Stimulated activated CD4-positive, alpha-beta T cell treated with anti-CD3 and anti-CD28 coated beads, Interleukin-12 subunit alpha, Interleukin-12 subunit beta, amount 100 ng/mL, for 24 hours (primary cell): ENCODE measurements at places on chromosomes 2 and 18.

- no peak for DNase-seq
These were observed 273.5 kb downstream of the NBAS start for GRCh38 chr2:15287447-15288184.

GRCh38 chr2:44672431-44672830, 269.1 kb upstream of the SIX3 start:
- no peak for DNase-seq

GRCh38 chr2:223459328-223459939, 142.7 kb downstream of the SCG2 start:
- no peak for DNase-seq

- DNase-seq = no peak
These were observed 167.6 kb downstream of the UXS1 start for GRCh38 chr2:106026271-106027190.

DNA sequence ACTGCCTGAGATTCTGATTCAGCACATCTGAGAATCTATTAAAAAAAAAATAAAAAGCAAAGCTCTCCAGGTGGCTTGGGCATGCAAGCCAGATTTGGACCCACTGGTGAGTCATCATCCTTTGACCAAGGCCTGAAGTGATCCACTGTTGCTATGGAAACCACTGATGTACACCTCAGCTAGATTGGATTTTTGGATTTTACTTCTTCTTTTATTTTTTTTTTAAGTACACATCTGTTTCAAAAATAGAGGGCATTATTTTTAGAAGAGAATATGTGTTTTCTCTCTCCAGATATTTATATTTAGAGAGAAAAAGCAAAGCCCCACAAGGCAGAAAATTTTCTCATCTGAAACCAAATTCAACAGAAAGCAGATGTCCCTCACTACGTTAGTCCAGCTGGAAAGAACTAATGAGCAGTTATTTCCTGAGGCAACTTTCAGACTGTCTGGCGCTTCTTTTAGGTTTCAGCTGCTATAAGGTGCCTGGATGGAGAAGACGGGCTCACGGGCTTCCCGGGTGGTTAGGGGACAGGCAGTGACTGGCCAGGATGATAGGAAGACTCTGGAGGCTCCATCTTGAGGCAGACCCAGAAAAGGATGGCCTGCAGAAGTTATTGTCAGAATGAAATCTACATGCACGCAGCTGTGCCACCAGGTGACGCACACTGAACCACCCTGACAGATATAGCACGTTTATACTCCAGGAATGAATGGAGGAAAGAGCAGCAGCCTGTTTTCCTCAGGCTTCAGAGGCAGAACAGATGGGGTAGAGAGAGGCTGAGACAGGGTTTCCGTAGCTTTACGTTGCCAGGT, 50.5 kb downstream of the MRPL35 start:
- DNase-seq = no peak

DNA sequence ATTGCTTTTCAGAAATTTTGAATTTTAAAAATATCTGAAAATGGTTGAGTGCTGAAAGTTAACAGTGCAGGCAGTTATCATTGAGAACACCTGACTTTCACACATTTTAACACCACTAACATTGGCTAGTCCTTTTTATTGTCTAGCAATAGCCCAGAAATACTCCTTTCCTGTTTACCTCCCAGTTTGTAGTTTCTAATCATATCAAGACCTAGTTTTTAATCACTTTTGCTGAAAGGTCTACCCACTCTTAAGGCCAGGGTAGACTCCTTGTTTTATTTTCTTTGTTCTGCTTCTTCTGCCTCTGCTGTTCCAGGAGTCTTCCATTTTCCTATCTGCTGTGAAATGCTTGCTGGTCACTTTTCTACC, 72.1 kb downstream of the UBE2E3 start:
- DNase-seq = no peak

DNA sequence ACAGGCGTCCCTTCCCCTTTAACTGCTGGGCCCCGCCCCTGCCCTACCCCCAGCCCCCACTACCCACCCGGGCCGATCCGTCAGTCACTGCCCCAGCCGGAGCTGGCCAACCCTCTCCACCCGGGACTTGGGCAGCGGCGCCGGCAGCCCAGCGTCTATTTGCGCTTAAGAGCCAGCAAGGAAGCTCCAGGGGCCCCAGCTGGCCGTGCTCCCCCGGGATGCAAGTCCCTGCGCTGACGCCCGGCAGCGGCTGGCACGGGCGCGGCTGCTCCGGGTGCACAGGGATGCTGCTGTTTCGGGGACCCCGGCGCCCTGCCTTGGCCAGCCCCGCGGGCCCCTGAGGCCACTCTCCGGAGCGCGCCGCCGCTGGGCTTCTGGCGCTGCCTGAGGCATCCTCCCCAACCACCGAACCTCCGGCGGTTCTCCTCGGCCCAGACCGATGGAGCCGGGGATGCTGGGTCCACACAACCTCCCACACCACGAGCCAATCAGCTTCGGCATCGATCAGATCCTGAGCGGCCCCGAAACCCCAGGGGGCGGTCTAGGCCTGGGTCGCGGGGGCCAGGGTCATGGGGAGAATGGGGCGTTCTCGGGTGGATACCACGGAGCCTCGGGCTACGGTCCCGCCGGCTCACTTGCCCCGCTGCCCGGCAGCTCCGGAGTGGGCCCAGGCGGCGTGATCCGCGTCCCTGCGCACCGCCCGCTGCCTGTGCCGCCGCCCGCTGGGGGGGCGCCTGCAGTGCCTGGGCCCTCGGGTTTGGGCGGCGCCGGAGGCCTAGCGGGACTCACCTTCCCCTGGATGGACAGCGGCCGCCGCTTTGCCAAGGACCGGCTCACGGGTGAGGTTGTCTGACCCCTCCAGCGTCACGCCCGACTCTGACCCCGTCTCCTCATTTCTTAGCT, at the start of gene TLX2:
Gene TLX2 (plus strand): TSS at position 83 of the 903 bp plus-strand sequence. CDS start 357 bp downstream, at position 440.
- no peak for DNase-seq

- no peak for DNase-seq
These were observed 254.3 kb downstream of the RBM43 start for GRCh38 chr2:151007365-151007764.

GRCh38 chr2:25229279-25230197, 61.2 kb upstream of the POMC start:
- no peak for DNase-seq

- peak; percentile 17 for DNase-seq
These were observed 55.5 kb downstream of the PIGN start for GRCh38 chr18:62131301-62131909.

DNA sequence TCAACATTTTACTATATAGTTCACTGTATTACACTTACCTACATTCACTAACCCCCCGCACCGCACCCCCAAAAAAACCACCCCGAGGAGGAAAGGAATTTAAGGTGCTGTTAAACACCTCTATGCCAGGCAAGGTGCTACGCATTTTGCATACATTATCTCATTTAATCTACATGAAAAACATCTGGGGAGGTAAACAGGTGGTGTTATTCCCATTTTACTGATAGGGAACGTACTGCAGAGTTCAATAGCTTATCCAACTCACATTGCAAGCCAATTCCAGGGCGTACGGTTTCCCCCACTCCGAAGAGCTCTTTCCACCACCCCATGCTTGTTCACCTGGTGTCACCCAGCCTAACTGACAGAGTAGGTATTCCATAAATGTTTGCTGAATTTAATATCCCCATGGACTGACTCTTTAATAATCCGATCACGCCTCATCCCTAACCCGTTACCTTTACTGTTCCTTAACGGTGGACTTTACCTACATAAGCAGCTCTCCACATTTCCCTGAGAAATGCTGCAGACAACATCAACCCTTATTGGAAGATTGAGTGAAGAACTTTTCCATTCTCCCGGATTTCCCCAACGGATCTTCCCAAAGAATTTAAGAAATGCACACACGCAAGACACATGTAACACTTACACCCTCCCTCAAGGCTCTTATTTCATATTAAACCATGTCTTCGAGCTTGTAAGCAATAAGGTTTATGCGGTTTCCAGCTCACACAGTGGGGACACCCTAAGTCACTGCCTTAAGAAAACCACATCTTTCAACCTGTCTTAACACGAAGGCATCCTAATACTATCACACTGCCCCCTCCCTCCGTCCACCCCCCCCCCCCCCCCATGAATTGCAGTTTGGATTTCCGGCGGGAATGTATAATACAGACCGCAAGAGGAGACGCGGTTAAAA, 1.2 kb downstream of the RAPH1 start:
- DNase-seq = no peak

GRCh38 chr2:20565623-20566236, 85.2 kb downstream of the HS1BP3 start:
- DNase-seq = no peak

GRCh38 chr18:45298986-45299385, 316.3 kb upstream of the SLC14A2 start:
- DNase-seq = no peak
